ENCODE measurements at places on chromosomes 2 and 18. TPM values are rescaled to one million over a fixed set of nuclear protein-coding genes. Genes with fewer than 3 reads are reported as not detected.

Gene FAM124B
- total RNA-seq: 64.1 TPM

Gene PAPOLG
- total RNA-seq: 14.5 TPM

Gene DSG2
- total RNA-seq: 5.9 TPM

Gene ALPP
- total RNA-seq: not detected

Gene MEX3C
- total RNA-seq: 26.1 TPM

Gene ZNF804A
- 0.16 TPM for total RNA-seq

Measured in bladder microvascular endothelial cell (primary cell).